ENCODE measurements at places on chromosomes 6 and 20.

DNA sequence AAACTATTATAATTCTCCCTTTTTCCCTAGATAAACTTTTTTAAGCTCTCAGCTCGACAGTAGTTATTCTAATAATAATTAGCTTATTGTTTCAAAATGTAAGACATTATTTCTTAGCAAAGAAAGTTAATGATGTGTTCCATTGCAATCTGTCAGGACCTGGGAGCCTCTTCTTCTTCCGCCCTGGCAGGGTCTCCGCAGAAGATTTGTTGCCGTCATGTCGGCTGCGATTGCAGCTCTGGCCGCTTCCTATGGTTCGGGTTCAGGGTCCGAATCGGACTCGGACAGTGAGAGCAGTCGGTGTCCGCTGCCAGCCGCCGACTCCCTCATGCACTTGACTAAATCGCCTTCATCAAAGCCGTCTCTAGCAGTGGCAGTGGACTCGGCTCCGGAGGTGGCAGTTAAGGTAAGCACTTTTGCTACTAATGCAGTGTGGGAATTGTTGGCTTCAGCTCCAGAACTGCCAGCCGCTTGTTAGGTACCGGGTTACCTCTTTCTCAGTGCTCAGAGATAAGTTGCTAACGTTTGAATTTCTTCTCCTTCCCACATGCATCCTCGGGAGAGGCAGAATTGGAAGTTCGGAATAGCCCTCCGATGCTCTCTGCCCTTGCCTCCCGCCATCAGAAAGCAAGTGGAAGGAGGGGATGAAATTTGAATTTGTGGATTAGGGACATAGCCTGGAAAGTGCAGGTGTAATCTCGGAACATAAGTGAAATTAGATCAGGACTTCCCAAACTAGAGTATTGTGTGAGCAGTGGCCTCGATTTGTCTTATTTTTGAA lies at the start of gene CDC40:
CDC40 (plus strand) TSS at position 200 of the 781 bp plus-strand sequence; CDS start at position 218, 18 bp downstream.
- DNase-seq: no peak

- DNase-seq: peak; percentile 8
These were observed 3.4 kb downstream of the NUDT3 start for GRCh38 chr6:34389034-34389433.

DNA sequence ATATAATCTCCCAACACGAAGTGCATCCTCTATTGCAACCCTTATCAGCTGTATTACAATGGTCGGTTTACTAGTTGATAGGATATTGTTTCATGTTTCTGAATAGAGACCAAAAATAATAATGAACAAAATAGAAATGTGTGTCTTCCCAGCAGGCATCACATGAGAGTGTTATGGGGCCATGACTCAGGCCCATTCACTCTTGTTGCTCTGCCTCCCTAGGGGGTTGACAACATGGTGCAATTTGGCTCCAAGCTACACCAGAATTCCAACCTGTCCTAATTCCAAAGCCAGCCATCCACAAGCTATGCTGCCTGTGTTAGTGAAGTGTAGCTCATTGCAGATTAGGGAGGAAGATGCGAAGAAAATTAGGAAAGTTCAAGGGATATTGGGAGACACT lies 13.1 kb upstream of the SAYSD1 start:
- no peak for DNase-seq

DNA sequence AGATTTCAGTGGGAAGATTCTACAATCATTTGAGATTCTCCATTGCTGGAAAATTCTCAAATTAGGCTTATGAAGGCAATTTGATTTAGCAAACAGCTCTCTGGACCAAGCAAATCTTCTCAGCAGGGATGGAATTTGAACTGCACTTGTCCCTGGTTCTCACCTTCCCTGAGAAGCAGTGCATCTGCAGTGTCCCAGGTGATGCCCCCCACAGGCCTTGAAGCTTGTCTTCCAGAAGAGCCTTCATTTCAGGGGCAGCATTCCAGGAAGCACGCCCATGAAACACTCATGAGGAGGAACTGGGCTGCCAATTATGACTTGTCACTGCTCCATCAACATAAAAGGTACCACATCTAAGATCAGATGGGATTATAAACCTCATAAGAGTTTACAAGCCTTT lies 82.8 kb upstream of the HDAC2 start:
- DNase-seq: peak; percentile 24

- no peak for DNase-seq
These were observed 96.9 kb upstream of the NT5E start for GRCh38 chr6:85353012-85353411.

GRCh38 chr6:97394160-97394748 lies 111.2 kb upstream of the MMS22L start:
- DNase-seq: peak; percentile 75

DNA sequence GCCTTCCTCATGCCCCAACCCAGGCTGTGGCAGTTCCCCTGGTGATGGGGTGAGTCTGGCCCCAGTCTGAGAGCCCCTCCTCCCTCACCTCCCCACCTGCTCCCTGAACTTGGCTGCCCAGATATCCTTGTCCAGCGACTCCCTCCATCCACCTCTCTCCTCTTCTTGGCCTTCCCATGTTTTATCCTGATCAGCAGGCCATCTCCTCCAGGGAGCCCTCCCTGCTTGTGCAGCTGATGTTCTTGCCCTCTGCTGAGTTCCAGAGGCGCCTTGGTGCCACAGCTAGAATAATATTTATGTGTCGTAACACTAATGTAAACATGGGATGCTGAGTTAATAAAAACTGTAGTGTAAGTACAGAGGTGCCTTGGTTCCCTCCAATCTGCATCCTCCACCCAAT lies 10.4 kb upstream of the IP6K3 start:
- DNase-seq: no peak

DNA sequence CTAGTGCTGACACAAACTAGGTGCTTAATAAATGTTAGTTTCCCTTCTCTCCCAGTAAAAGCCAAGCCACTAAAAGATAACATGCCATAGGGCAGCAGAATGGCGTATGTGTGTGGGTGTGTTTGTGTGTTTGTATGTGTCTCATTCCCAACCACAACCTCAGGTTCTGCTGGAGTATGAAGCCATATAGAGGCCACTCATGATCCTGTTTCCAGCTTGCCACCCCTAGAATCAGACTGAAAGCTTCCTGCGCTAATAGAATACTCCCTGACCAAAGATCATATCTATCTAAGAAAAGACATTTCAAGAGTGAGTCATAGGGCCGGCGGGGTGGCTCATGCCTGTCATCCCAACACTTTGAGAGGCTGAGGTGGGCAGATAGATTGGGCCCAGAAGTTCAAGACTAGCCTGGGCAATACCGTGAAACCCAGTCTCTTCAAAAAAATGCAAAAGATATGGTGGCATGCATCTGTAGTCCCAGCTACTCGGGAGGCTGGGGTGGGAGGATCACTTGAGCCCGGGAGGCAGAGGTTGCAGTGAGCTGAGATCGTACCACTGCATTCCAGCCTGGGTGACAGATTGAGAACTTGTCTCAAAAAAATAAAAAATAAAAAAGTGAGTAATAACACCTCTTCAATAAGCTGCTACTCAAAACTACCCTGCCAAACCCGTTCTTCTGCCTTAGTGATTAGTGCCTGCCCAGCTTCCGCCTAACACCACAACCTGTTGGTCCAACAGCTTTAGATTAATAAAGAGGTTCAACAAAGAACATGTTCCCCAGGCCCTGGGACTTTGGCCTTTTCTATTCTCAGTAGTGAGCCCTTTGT lies 11.8 kb upstream of the SNRPC start:
- no peak for DNase-seq

GRCh38 chr6:117157448-117157847 lies 107.9 kb upstream of the VGLL2 start:
- no peak for DNase-seq

DNA sequence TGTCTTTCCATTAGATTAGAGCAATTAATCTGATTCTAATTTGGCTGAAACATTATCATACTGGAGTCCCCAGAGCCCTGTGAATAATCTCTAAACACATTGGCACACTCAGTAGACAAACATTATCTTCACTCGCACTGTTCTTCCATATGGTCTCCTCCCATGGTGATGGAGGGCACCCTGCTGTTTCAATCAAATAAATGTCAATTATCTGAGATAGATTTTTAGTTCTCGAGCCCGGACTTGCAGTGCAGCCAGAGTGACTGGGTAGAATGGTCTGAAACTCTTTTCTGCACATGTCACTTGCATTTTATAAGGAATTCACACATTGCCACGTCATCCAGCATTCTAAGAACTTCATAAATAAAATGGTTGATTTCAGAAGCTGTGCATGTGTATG lies 90.6 kb upstream of the MAP3K7 start:
- DNase-seq: no peak

DNA sequence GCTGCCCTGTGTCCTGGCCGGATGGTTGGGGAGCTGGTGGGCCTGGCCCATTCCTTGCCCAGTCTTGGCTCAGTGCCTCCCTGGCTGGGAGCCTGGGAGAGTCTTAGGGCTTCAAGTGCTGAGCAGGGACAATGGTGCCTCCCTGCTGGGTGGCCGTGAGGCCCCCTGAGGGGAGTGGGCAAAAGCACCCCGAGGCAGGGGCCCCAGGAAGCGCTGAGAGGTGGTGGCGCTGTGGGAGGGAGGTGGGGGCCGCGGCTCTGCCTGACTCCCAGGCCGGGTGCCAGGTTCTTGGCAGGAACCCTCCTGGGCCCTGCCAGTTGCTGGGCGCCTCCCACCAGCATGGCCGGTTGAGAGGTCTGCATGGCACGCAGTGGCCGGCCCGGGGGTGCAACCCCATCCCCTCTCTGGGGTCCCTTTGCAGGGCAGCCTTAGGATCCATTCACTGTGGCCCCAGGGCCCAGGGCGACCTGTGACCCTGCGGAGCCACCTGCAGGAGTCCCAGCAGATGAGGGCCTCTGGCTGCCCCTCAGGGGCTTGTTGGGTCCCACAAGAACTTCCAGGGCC lies 9.2 kb upstream of the RPS21 start:
- no peak for DNase-seq

DNA sequence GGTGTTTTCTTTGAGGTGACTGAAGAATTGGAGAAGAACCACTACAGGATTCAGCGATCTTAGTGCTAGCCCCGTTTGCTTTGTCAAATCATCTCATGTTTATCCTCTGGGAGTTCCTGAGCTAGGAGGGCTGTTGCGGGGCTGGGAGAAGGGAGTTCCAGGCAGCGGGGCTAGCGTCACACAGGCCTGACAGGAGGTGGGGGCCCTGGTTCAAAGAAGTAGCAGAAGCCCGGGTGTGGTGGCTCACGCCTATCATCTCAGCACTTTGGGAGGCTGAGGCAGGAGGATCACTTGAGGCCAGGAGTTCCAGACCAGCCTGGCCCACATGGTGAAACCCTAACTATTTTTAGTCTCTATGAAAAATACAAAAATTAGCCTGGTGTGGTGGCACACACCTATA lies 33.2 kb upstream of the SULF2 start:
- DNase-seq: no peak

DNA sequence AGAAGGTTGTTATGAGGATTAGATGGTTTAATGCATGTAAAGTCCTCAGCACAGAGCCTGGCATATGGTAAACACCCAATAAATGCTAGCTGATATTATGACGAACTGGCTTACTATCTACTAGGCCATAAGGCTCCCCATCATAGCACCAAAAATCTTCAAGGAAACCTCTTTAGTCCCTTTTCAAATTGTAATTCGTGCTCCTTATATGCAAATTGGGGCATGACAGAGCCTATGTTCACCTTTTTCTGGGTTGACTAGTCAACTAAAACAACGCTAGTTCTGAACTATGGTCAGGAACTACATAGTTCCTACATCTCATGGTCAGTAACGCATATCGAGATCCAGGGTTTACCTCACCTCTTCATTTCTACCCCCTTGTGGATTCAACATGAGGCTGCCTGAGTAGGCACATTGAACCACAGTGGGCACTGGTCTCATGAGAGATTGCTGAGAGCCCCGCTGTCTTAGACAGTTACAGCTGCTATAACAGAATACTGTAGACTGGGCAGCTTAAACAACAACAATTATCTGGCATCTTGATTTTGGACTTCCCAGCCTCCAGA lies 97.2 kb upstream of the TNFAIP3 start:
- no peak for DNase-seq

- peak; percentile 97 for DNase-seq
These were observed at the start of gene MRPL18 for GRCh38 chr6:159790149-159790955. Gene MRPL18, plus strand, starts transcription at chr6:159790467. Its CDS starts 121 bp downstream, at chr6:159790588.

All from GM23338 (cell line).